ENCODE measurements at places on chromosomes 1 and 21. TPM values are rescaled to one million over a fixed set of nuclear protein-coding genes. Genes with fewer than 3 reads are reported as not detected.

GRCh38 chr1:192787914-192788585 is 20.8 kb upstream of the RGS2 start:
- no peak overlapping the region for H3K27ac ChIP-seq
- H3K4me1 ChIP-seq = no peaks in the 10 kb centered on the region
- DNase-seq = no peak

DNA sequence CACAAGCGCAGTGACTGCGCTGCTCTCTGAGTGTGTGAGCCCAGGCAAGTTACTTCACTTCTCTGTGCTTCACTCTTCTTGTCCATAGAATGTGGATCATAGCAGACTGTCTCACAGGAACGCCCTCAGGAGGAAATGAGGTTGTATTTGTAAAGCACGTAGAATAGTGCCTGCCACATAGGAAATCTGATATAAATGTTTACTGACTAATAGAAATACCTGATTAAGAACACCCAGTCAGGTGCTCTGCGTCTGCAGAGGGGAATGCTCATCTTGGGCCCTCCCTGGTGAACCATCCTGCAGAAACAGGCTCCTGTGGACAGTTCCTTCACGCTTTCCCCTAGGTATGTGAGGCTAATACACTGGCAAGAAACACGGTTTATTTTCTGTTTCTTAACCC is 100.3 kb downstream of the BEND5 start:
- DNase-seq = no peak
- H3K4me1 ChIP-seq = no peaks in the 10 kb centered on the region
- no peaks in the 10 kb centered on the region for H3K27me3 ChIP-seq
- H3K4me3 ChIP-seq = no peak overlapping the region
- H3K36me3 ChIP-seq = no peaks in the 10 kb centered on the region
- no peak overlapping the region for H3K27ac ChIP-seq

GRCh38 chr1:237562242-237562823 is 328.4 kb downstream of the ZP4 start:
- no peak overlapping the region for H3K27ac ChIP-seq
- no peaks in the 10 kb centered on the region for H3K27me3 ChIP-seq

The SELL gene
- total RNA-seq = 3.9 TPM

GRCh38 chr1:93815366-93816110 is 63.5 kb downstream of the DNTTIP2 start:
- no peaks in the 10 kb centered on the region for H3K27me3 ChIP-seq
- no peaks in the 10 kb centered on the region for H3K4me1 ChIP-seq
- DNase-seq = no peak

The SESN2 gene
- 6.9 TPM for total RNA-seq

DNA sequence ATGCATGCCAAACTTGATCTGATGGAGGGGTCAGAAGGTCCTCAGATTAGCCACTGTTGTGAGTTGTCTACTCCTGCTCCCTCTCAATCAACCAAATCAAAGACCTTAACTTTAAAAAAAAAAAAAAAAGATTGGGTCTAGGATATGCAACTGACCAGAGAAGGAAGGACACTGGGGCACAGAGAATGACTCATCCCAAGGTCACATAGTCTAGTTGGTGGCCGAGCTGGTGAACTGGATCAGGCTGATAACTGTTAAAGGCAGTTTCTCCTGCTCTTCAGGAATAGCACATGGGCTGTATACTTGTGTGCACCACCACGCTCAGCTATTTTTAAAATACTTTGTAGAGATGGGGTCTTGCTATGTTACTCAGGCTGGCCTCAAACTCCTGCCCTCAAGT is 14.8 kb upstream of the S100A7 start:
- no peaks in the 10 kb centered on the region for H3K27me3 ChIP-seq
- H3K4me1 ChIP-seq = no peaks in the 10 kb centered on the region
- H3K36me3 ChIP-seq = no peaks in the 10 kb centered on the region
- no peak overlapping the region for H3K27ac ChIP-seq

The CLK2 gene
- total RNA-seq = 41.0 TPM

GRCh38 chr1:209727785-209728184 is 23.1 kb downstream of the HSD11B1 start:
- no peak overlapping the region for H3K27ac ChIP-seq
- no peaks in the 10 kb centered on the region for H3K4me1 ChIP-seq
- H3K36me3 ChIP-seq = no peaks in the 10 kb centered on the region
- no peak for DNase-seq
- H3K27me3 ChIP-seq = no peaks in the 10 kb centered on the region

The C1orf105 gene
- total RNA-seq = not detected

GRCh38 chr1:94741510-94741909 is 78.6 kb upstream of the SLC44A3 start:
- no peak overlapping the region for H3K4me3 ChIP-seq
- H3K27me3 ChIP-seq = no peaks in the 10 kb centered on the region
- DNase-seq = no peak
- H3K4me1 ChIP-seq = peaks cover 4% of the 10 kb centered on the region

DNA sequence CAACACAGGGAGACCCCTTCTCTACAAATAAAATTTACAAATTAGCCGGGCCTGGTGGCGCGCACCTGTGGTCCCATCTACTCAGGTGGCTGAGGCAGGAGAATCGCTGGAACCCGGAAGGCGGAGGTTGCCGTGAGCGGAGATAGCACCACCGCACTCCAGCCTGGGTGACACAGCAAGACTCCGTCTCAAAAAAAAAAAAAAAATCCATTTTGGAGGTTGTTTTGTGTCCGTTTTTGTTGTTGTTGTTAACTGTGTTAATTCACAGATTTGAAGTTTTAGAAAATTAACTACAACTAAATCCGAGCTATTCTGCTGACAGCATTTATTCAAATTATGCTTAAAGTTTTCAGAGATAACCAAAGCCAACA is 618 bp downstream of the CLCC1 start:
- H3K4me1 ChIP-seq = peaks cover 13% of the 10 kb centered on the region
- peak overlapping the region; percentile 91 for H3K27ac ChIP-seq
- peaks cover 16% of the 10 kb centered on the region for H3K36me3 ChIP-seq
- peak overlapping the region; percentile 78 for H3K4me3 ChIP-seq
- no peak for DNase-seq

The CFHR1 gene
- not detected for total RNA-seq

The WNT2B gene
- 12.2 TPM for total RNA-seq

GRCh38 chr21:35984654-35985361 is 75.5 kb downstream of the SETD4 start:
- no peaks in the 10 kb centered on the region for H3K27me3 ChIP-seq
- no peak overlapping the region for H3K27ac ChIP-seq
- no peak overlapping the region for H3K4me3 ChIP-seq
- H3K36me3 ChIP-seq = no peaks in the 10 kb centered on the region

DNA sequence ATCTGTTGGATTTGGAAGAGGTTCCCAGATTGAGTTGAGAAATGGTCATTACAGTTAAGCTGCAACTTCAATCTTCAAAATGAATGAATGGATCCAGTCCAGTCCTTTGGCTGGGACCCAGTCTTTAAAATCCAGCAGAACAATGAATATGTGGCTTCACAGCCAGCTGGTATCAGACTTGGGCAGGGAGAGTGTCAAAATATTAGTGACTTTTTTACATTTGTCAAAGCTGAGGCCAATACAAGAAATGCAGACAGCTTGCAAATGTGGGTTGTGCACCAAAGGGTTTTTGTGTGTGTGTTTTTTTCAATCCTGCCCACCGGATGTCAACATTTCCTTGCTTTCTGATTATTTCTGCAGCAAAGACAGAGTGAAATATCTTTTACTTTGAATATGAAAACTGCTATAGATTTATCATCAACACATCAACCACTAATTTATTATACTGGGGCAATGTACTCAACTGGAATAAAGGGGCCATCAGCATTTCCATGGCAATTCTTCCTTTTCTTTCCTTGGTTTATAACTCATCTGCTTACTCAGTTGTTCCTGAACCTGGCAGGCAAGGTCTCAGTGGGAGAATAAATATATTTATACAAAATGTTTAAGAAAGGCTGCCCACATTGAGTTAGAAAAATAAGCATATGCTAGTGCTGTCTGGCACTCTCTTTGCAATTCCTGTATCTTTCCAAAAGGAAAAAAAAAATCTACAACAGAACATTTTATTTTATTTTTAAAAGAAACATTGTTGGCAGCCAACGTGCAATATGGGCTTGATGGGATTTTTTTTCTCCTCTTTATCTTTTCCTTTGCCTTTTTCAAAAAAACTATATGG is 491.6 kb upstream of the C1orf87 start:
- H3K4me3 ChIP-seq = no peak overlapping the region
- no peaks in the 10 kb centered on the region for H3K36me3 ChIP-seq
- DNase-seq = no peak
- no peak overlapping the region for H3K27ac ChIP-seq

DNA sequence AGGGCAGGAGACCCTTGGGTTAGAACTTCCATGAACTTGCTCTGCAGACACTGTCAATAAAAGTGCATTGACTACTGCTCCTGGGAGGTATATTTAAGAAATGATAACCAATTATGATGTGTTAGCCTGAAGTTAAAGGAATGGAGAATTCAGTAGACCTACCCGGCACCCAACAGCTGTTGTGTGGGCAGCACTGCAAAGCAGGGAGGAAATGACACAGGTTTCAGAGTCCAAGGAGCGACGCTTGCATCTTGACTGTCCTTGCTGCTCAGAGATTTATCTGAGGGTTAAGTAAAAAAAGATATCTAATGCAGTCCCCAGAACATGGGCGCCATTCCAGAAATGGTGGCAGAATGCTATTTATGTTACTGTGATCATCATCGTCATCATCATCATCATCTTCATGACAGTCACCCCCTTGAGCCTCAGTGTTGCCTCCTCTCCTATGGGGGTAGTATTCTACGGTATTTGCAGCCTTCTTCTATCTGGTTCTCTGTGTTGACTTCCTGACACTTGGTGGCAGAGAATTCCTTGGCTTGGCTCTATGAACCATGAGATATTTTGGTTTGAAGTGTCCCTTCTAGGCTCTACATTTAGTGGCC is 225.9 kb downstream of the KAZN start:
- H3K4me3 ChIP-seq = no peak overlapping the region
- no peaks in the 10 kb centered on the region for H3K27me3 ChIP-seq
- DNase-seq = no peak
- H3K36me3 ChIP-seq = no peaks in the 10 kb centered on the region
- H3K4me1 ChIP-seq = no peaks in the 10 kb centered on the region

- no peak overlapping the region for H3K27ac ChIP-seq
- no peaks in the 10 kb centered on the region for H3K36me3 ChIP-seq
- H3K4me1 ChIP-seq = peaks cover 17% of the 10 kb centered on the region
Observed at GRCh38 chr1:111742938-111743549, 3.8 kb upstream of the INKA2 start.

DNA sequence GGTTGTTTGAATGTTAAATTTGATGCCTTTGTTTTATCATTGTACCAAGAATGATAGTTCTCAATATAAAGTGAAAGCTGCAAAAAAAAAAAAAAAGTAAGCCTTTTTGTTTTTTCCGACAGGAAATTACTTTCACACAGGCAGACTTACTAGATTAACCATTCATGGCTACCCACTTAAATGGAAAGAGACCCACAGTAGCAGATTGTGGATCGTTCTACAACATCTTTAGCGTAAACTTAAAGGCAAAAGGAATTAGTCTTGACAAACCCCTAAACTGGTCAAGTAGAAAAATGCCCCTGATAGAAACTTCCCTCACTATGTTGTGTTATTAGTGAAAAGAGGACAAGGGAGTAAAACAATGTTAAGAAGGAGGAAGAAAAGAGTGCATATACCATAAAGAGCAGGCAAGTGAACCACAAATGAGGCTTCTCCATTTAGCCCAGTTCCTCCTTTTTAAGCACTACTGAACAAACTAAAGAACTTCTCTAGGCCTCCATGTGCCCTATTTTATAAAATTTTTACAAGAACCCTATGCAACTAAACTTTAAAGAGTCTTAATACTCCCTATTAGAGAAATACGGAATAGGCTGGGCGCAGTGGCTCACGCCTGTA is 1560.3 kb downstream of the MRPL39 start:
- no peaks in the 10 kb centered on the region for H3K4me1 ChIP-seq
- H3K36me3 ChIP-seq = no peaks in the 10 kb centered on the region
- H3K27ac ChIP-seq = no peak overlapping the region

The GPR61 gene
- 0.59 TPM for total RNA-seq

The TNFRSF4 gene
- 0.39 TPM for total RNA-seq

The HSD3B2 gene
- total RNA-seq = 3.9 TPM

DNA sequence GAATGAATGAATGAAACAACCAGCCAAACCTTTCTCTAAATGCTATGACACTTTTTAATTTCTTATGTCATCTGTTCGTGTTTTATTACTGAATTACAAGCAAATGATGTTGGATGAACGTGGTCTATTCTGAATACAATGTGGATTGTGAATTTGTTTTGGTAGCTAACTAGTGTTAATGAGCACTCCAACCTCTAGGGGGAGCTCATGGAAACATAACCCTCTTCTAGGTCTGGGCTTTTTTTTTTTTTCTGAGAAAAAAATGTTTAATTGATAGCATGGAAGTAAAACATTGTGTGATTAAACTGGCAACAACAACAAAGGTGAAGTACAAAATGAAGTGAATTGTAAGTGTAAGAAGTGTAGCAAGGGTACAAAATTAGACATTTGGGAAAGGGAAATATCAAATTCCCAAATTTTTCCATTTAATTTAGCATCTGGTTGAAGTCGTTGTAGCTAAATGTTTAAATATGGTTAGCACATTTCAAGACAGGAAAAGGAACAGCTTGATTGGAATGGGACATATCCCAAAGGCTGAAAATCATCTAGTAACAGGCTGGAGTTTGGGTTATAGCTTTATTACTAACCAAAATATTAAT is 42.6 kb upstream of the PTGS2 start:
- H3K27me3 ChIP-seq = no peaks in the 10 kb centered on the region
- H3K4me3 ChIP-seq = no peak overlapping the region
- DNase-seq = peak; percentile 65
- H3K36me3 ChIP-seq = no peaks in the 10 kb centered on the region

The IGSF3 gene
- 3.6 TPM for total RNA-seq

DNA sequence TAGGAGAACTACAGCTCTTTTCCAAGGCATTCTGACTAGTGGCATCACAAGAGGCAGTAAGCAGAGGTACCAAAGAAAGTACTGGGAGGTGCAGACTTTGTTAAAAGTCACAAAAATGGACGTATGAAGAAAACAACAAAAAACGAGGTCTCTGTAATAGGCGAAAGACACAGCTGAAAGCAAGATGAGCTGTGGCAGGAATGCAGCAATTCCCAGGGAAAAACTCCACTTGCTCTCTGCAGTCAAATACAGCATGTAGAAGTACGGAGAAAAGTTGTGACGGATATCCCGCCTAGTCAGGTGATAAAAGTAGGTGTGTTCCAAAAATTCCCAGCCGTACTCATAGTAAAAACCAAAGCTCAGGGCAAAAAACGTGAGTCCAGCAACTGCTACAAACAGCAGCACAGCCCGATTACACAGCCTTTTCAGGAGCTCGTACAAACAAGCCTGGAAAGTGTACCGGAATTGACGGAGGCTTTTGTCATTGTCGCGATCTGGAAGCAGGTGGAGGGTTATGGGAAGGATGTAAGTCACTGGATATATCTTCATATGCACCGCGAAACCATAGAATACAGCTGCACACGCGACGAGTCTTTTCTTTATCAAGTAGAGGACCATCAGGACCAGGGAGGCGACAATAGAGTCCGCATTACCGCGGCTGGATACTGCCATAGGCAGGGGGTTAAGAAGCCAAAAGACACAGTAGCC is 979 bp downstream of the PIGM start:
- H3K4me3 ChIP-seq = peak overlapping the region; percentile 72
- H3K36me3 ChIP-seq = peaks cover 6% of the 10 kb centered on the region
- peaks cover 34% of the 10 kb centered on the region for H3K4me1 ChIP-seq
- no peaks in the 10 kb centered on the region for H3K27me3 ChIP-seq
- peak overlapping the region; percentile 80 for H3K27ac ChIP-seq

The LRRC3 gene
- total RNA-seq = 3.9 TPM

The NFIA gene
- 75.8 TPM for total RNA-seq

- H3K27ac ChIP-seq = no peak overlapping the region
- no peaks in the 10 kb centered on the region for H3K27me3 ChIP-seq
- DNase-seq = no peak
- H3K4me3 ChIP-seq = no peak overlapping the region
- no peaks in the 10 kb centered on the region for H3K36me3 ChIP-seq
- H3K4me1 ChIP-seq = no peaks in the 10 kb centered on the region
Observed at GRCh38 chr1:209920844-209921243, 17.2 kb upstream of the SYT14 start.

The ATP8B2 gene
- 261 TPM for total RNA-seq
